Panc1 (cell line): ENCODE measurements at places on chromosomes 2 and 18.

DNA sequence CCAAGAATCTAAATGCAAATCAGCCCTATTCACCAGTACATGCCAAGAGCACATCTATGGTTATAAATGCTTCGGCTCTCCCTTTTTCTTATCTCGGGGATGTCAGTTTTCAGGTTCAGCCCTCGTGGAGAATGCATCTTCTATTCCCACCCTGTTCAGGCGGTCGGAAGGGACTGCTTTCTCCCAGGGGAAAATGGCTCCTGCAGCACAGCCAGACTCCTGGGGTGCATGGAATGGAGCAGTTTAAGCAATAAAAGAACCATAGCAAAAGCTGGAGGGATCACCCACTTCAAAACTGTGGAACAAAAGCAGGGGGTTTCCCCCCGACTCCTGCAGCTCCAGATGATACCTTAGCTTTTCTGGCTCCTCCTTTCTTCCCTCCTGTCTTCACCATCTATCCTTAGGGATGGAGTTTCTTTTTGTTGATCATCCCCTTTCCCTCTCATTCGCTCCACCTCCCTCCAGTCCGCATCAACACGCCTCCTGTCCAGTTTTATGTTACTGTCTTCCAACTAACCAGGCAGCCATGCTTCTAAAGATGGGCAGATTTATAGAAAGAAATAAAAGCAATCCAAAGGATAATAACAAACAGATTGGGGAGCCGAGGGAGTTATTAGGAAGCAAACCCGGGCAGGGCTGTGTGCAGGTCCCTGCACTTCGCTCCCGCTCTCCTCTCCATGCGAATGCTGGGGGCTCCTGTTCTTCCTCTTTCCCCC is 356.2 kb upstream of the SMIM21 start:
- no peak for DNase-seq

- no peak for DNase-seq
Observed at GRCh38 chr2:149595056-149595963, 7.7 kb upstream of the MMADHC start.

DNA sequence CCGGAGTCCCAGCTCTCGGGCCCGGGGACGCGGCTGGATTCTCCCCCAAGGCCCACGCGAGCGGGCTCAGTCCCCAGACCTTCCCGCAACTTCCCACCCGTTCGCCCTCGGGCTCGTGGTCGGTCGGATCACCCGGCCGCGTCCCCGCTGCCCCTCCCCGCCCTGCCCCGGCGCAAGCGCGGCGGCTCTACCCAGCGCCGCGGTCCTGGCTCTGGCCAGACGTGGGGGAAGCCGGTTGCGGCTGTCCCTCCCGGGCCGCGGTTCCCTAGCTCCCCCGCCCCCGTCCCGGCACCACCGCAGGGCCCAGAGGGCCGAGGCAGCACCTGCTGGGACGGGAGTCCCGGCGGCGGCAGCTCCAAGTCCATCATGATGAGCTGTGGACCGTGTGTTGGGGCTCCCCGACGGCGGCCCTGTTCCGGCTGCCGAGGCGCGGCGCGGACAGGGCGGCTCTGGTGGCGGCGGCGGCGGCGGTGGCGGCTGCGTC is 276 bp downstream of the NFE2L2 start:
- DNase-seq: no peak

- DNase-seq: no peak
Observed at GRCh38 chr2:20963867-20964266, 80.0 kb downstream of the APOB start.

DNA sequence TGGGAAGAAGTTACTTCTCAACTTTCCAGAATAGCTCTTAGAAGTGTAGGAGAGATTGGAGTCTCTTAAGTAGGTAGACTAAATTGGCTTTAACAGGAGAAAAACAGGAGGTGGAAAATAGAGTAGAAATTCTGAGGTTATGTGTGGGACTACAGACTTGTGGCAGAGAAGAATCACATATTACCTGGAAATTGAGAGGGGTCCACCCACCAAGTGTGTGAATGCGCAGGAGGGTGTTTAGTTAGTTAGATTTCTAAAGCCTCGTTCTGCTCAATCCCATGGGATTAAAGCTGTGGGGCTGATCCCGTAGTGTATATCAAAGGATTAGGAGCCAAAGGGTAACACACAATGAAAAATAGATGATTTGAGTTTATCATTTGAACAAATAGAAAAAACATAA is 319.1 kb downstream of the TRIB2 start:
- no peak for DNase-seq

- no peak for DNase-seq
Observed at GRCh38 chr2:53630026-53630606, 137.5 kb upstream of the CHAC2 start.

GRCh38 chr2:15634846-15635490 is 43.3 kb downstream of the DDX1 start:
- DNase-seq: no peak

DNA sequence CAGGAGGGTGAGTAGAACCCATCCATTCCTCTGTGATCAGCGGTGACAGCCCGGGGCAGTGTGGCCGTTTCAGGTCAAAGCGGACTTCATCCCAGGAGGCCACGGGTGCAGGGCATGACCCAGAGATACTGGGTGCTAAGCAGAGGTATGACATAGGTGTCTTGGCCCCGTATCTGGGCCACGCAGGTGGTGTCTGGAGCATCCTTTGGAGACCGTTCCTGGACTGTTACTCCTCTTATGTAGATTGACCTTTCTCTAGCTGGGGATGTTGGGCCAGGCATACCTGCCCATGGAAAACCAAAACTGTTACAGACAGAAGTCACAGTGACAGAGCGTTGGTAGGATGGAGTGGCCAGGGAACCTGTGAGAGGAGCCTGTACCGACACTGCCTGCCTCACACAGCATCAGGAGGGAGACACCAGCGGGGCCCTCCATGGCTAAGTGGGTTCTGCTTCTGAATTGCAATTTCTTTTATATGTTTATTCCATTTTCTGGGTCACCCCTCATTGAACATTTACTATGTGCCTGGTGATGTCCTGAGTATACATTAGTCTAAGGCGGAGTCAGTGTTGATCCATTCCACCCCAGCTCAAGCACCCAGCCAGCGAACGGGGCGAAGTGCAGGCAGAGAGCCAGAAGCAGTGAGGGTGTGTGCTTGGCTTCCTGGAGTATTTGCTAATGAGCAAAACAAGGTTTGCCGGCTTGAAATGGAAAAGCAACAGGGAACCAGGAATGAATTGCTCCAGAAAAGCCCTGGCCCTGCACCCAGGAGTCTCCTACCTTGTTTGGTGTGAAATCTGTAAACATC is 141.7 kb downstream of the SH3RF3 start:
- no peak for DNase-seq

DNA sequence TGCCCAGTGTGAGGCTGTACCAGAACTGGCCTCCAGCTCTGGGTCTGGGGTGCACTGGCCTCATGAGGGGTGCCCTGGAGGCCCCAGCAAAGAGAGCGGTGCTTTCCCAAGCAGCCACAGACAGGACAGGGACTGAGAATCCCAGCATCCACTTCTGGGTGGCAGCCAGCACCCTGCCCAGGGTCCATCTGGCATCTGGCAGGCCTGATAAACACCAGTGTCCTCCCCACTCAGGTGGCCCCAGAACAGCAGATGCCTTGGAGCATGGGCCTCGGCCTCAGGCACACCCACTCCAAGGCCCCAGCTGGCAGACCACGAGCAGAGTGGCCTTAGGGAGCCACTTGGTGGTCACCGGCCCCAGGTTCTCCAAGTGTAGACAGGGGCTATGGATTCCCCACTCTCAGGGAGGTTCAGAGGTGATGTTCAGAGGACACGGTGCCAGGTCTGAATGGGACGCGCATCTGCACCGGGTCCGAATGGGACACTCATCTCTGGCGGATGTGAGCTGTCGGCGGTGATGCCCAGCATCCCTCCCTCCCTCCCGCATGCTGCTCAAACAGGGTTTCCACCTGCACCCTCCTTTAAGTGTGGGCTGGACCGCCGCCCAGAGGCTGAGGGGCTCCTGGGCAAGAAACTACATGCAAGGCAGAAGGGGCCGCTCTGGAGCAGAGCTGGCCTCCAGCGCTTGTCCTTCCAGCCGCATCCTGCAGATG is 82.2 kb upstream of the GPC1 start:
- no peak for DNase-seq

DNA sequence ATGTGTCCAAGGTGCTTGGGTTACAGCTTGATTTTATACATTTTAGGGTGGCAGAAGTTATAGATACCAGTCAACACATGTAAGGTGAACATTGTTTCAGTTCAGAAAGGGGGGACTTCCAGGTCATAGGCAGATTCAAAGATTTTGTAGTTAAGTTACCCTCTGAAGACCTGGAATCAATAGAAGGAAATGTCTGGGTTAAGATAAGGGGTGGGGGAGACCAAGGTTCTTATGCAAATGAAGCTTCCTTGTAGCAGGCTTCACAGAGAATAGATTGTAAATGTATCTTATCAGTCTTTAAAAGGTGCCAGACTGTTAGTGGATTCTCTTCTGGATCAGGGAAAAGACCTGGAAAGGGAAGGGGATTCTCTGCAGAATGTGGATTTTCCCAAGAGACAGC is 42.4 kb downstream of the BMPR2 start:
- no peak for DNase-seq

- DNase-seq: peak; percentile 90
Observed at GRCh38 chr2:102337012-102337411, 18.6 kb upstream of the IL18R1 start.

GRCh38 chr2:115389898-115390565 is 947.6 kb downstream of the DPP10 start:
- DNase-seq: no peak

GRCh38 chr2:48529676-48530032 is 300 bp upstream of the STON1 start:
- DNase-seq: no peak

- no peak for DNase-seq
Observed at GRCh38 chr2:226360658-226361057, 439.0 kb downstream of the IRS1 start.

DNA sequence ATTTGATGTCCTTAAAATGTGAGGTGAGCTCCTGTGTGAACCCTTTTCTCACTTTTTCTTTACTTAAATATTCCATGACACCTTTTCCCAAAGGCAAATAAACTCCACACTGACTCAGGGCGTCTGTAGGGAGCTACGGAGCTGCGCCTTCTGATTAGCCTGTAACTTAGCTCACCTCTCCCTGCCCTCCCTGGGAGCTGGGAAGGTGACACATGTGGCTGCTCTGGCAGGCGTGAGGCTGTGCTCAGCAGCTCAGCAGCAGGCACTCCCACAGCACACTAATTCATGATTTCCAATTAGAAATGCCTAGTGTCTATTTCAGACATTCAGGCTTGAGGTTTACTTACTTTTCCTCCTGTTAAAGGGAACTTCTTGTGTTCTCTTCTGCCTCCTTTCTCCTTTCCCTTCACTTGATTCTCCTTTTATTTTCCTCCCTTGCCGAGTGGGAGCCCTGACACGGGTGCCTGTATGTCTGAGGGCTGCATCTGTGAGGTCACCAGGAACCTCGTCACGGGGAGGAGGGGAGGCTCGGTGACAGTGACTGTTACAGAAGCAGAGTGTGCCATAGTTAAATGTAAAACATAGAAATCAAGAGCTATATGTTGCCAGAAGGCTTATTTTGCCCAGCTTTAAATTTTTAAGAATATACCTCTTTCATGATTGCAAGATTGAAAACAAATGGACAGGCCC is 437.1 kb downstream of the DCDC2C start:
- no peak for DNase-seq

- no peak for DNase-seq
Observed at GRCh38 chr18:37042381-37042780, 213.5 kb downstream of the KIAA1328 start.

- DNase-seq: no peak
Observed at GRCh38 chr2:102005449-102005848, 13.7 kb downstream of the IL1R2 start.

DNA sequence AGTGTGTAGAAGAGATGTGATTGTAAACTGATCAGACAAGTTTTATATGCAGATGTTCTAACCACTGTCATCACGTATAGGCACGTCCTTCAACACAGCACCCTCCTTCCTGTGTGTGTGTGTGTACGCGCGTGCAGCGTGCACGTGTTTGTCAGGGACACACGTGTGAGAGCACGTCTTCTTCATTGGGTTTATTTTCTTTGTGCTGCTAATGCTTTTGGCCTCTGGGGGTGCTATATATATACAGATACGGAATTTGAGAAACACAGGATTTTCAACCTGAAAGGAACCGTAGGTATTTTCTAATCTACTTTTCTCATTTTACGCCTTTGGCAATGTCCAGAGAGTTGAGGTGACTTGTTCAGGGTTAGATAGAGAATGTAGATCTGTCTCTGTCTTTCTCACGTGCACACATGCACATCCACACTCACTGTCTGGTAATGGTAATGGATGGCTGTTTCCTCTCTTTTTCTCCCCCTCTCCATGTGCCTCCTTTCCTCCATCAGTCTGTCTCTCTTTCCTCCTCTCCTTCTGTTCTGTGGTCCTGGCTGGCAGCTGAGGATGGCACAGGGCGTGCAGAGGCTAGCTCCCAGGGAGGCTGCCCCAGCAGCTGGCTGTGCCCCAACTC is 13.4 kb upstream of the CELF4 start:
- no peak for DNase-seq
